ENCODE measurements at places on chromosomes 13 and 19.

- no peak for DNase-seq
These were observed 15.5 kb upstream of the KCNN1 start for GRCh38 chr19:17951157-17951989.

DNA sequence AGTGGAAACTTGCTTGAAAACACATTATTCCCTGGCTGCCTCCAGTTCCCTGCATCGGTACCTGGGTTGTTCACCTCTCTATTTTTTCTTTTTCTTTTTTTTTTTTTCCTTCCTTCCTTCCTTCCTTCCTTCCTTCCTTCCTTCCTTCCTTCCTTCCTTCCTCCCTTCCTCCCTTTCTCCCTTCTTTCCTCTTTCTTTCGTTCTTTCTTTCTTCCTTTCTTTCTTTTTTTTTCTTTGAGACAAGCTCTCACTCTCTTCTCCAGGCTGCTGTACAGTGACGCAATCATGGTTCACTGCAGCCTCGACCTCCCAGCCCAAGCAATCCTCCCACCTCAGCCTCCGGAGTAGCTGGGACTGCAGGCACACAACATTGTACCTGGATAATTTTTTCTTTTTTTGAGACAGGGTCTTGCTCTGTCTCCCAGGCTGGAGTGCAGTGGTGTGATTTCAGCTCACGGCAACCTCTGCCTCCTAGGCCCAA, 3.4 kb upstream of the RASAL3 start:
- no peak for DNase-seq

- DNase-seq: no peak
These were observed 30.0 kb downstream of the SOX1 start for GRCh38 chr13:112096959-112097358.

GRCh38 chr19:55838906-55839305, 2.6 kb downstream of the NLRP4 start:
- DNase-seq: no peak

- no peak for DNase-seq
These were observed 5.2 kb downstream of the AKT2 start for GRCh38 chr19:40279761-40280607.

DNA sequence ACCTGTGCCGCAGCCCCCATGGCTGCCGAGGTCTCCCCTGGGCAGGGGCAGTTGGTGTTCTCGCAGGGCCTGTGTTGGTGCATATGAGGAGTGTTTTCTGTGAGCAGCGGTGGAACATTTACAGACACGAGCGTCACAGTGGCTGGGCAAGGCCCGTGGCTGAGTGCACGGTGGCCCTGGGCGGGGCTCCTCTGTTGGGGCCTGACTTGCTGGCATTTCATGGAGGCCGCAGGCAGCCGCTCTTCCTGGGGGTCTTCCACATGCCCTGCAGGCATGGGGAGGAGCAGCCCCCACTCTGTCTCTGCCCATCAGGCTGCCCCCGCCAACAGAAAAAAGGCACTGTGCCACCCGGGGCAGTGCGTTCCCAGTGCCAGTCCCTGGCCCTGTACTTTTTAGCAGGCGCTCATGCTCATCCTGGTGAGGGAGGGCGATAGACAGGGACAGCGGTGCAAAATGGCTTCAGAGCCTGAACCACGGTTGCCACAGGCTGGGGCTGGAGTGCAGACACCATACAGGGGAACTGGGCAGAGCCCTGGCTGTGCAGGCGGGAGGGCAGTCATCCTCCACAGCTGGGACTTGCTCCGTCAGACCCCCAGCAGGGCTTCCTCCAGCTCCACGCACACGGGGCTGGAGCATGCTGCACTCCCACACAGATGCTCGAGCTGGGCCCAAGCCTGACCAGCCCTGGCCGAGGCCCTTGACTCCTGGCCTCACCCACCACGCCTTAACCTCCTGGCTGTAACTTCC, 23.5 kb downstream of the TFDP1 start:
- DNase-seq: no peak

DNA sequence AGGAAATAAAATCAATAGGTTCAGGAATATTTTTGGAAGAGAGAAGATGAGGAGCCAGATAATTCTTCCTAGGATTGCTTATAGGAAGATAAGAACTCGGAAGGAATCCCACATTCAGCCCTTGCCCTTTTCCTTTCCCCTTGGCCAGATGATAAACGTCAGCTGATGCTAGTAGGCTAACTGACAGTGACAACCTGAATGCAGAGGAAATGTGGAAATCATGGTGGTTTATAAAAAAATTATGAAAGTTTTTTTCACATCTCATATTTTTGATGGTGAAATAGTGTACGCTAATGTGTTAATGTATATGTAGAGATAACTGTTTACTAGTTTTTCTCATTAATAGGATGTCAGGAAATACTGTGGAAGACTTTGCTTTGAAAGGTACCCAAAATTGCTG, 56.9 kb downstream of the EDNRB start:
- DNase-seq: no peak

DNA sequence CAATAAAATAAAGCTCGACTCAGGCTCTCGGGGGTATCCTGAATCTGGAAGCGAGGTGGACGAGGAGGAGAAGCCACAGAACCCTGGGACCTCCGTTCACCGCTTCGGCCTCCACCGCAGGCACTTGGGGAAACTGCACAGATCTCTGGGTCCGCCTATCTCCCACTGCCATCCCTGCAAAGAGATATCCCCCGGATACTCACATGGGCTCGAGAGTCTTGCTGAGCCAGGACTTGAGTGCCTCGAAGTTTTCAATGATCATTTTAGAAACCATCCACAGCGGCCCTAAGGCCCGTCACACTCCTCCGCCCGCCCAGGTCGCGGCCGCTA, 589 bp downstream of the RBM26 start:
- DNase-seq: no peak

DNA sequence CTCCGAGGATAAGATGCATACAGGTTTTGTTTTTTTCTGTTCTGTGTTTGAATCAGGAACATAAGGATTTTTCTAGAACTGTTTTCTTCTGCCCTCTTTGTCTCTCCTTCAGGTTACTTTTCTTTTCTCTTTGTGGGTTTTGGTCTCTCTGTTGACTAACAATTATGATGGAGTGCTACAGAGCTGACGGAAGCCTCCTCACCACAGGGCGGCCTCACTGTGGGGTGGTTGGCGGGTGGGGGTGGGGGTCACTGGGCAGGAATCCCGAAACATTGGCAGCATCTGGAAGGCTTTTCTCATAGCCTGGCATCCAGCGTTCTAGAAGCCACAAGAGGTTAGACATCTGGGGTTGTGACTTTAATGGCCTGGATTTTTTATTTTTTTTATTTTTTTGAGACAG, 12.0 kb upstream of the MATK start:
- DNase-seq: no peak

GRCh38 chr19:39542206-39542605, 2.2 kb upstream of the EID2 start:
- DNase-seq: no peak

GRCh38 chr19:47896773-47897172, 10.7 kb upstream of the SULT2A1 start:
- DNase-seq: no peak

DNA sequence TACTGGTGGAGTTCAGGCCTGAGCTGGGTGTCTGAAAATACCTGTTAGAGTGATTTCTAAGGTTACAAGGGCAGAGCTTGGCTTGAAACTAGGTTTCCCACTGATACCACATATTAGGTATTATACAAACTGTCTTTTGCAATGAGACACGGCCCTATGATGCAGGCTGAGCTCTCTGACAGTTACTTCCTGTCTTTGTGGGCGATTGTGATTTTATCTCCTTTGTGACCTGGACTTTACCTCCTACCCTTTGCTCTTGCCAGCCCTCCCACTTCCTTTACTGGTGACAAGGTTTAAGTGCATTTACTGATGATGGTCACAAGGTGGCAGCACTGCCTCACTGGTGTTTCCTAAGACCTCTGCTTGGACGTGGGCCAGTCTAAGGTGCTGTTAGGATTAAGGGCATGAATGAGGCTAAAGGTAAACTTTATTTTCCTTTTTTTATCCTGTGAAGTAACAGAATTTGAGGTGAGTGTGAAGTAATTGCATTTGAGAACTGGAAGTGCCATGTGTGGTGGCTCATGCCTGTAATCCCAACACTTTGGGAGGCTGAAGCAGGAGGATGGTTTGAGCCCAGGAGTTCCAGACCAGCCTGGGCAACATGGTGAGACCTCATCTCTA, 7.7 kb upstream of the CXCL17 start:
- DNase-seq: peak; percentile 42

- DNase-seq: no peak
These were observed 4.2 kb upstream of the DAPK3 start for GRCh38 chr19:3975144-3975543.

DNA sequence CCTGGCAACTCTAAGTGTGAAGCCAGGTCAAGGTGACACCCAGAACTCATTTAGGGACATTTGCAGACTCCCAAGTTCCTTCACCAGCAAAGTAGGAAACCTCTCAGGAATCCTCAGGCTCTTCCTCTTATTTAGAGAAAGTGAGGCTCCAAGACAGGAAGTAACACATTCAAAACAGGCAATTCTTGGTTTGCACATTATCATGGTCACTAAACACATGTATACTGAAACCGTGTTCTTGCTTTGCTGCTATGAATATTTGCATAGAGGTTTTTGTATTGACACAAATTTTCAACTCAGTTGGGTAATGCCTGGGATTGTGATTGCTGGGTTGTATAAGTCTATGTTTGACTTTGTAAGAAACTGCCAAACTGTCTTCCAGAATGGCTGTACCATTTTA, 13.2 kb upstream of the URI1 start:
- no peak for DNase-seq

- no peak for DNase-seq
These were observed 10.9 kb upstream of the QTRT1 start for GRCh38 chr19:10690341-10690781.

DNA sequence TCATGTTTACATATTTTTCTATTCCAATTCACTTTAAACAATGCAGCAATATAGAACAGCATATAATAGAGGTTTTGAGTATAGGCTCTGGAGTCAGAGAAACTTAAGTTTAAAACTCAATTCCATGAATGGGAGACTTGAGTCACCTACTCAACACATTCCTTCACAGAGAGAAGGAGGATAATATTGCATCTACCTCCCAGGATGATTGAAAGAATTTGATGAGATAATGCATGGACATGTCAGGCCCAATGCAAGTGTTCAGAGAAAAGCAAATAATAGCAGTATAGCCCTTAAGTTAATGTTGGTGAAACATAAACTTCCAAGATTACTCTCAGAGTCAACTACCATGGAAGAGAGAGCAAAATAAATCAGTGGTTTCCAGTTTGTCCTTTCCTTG, 170.2 kb downstream of the DCLK1 start:
- no peak for DNase-seq

DNA sequence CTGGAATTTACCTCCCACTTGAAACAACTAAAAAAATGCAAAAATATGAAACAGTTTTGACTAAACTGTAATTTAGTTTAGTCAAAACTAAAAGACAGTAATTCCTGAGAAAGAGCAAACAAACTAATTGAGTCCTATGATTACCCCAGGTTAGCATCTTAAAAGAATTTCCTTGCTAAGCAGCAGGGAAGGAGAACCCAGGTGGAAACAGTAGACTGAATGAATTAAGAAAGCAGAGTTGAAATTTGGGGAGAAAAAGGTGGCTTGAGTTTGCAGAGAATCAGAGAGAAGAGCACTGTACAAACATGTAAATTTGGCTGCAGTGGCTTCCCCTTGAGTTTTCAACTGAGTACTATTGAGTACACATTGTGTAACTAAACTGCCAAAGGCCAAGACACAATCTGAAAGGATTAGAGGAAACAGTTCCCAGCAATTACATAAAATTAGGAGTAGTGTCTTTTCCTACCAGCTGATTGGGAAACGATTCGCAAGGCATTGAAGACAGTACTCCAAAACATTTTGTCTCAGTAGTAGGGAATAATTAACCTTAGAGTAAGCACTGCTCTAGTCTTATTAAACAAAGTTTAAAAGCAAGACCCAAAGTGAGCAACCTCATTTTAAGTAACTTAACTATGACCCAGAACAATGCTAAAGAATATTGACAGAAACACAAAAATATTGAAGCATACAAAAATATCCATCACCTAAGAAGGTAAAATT, 820.5 kb downstream of the DACH1 start:
- DNase-seq: no peak

DNA sequence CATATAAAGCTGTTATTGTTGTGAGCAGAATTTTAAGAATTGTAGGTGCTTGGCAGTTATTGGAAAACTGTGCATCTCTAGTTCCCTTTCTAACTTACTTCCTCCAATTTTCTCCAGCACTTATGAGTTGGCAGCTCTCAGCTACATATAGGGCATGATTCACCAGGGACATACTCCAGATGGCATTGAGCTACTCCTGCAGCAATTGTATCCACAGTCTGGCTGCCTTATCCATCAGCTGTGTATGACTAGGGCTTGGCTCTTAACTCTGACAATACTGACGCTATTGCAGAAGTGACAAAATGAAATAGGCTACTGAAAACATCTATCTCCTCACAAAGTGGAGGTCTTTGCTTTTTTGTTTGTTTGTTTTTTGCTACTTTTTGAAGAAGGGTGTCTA, 276.7 kb downstream of the POU4F1 start:
- DNase-seq: no peak

DNA sequence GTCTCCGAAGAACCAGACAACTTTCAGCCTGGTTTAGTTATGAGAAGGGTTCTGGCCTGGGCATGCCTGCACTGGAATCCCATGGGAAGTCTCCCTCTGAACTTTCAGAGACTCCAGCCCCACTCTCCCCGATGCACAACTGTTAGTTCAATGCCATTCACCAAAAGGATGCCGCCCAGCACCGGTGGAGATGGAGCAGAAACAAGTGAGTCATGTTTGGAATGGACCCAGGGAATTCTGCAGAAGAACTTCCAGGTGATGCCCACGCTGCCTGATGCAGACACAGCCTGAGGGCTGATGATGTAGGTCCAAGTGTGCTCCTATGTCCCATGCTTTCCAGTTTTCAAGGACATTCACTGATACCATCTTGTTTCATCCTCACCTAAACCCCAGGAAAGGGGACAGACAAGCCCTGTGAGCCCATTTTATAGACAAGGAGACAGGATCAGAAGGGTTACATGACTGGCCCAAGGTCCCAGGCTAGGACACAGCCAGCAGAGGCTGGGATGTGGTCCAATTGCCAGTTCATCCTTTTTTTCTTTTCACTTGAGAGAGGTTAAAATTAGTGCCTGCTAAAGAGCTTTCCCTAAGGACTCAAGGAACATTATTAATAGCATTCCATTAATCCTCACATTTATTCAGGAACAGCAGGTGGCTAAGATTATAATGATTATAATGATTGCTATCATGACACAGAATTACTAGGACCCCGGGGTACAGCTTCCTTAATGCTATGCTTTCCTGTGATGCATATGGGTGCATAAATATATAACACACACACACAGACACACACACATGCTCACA, 39.5 kb downstream of the SIAH3 start:
- DNase-seq: no peak

DNA sequence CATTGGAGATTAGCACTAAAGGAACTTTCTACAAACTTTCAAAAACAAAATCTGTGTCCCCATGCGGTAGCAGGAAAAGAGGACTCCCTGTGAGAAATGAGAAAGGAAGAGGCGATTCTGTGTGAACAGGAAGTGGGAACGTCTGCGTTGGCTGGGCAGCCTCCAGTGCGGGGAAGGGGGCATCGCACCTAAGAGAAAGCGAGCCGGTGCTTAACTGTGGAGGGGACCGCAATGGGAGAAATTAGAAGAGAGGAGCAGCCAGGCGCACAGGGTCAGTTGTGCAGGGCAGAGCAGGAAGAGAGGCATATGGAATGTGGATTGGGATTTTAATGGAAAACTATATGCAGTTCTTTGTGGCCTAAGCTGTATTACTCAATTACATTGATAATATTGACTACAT, 77.4 kb upstream of the DOCK9 start:
- no peak for DNase-seq

All from activated CD8-positive, alpha-beta memory T cell treated with anti-CD3 and anti-CD28 coated beads for 4 hours (primary cell).